ENCODE measurements at places on chromosomes 5 and 9. TPM values are rescaled to one million over a fixed set of nuclear protein-coding genes. Genes with fewer than 3 reads are reported as not detected.

The IL5 gene
- polyA plus RNA-seq: not detected

The SLC25A2 gene
- polyA plus RNA-seq: not detected

The CAPSL gene
- not detected for polyA plus RNA-seq

The FRMD3 gene
- polyA plus RNA-seq: not detected

The GABRA1 gene
- not detected for polyA plus RNA-seq

The COL15A1 gene
- not detected for polyA plus RNA-seq

The RXFP3 gene
- polyA plus RNA-seq: not detected

The IL7R gene
- 965 TPM for polyA plus RNA-seq

The NOP16 gene
- 26.9 TPM for polyA plus RNA-seq

The SCGB3A1 gene
- polyA plus RNA-seq: not detected
